ENCODE measurements at places on chromosomes 3 and 15.

- DNase-seq, result no peak
These were observed 31.8 kb downstream of the MYO5A start for GRCh38 chr15:52496776-52497470.

DNA sequence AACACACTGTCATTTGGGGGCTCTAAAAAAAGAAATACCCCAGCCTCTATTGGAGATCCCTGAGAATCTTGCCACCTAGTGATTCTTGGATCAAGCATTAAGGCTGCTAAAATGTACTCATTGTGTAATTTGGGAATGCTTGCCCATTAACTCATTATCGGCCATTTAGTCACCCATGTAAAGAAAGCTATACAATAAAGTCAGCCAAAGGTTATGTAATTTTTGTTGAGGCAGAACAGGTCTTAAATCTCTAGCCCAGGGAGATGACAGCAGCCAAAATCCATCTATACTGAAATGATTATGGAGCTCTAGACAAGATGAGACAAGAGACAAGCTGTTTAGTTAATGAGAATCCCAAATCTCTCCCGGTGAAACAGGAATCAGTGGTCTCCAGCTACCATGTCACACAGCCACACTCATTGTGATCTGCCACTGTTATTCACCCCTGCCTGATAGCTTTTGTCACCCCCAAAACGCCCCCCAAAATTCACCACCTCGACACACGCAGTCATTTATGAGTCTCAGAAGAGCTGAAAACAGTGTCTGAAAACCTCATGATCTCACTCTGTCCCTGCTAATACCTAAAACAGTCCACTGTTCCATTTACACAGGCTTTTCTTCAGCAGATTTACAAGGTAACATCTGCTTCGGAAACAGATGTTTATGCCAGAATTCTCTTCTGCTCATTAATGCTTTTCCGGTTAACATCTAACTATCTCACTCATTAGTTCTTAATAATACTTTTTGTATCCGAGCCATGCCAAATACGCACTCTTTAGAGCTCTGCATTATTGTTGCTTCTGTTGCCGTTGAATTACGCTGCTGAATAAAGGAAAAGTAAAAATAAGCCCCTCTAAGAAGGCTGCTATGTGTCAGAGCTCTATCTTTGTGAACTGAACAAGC, 138.5 kb downstream of the RORA start:
- DNase-seq, result no peak

DNA sequence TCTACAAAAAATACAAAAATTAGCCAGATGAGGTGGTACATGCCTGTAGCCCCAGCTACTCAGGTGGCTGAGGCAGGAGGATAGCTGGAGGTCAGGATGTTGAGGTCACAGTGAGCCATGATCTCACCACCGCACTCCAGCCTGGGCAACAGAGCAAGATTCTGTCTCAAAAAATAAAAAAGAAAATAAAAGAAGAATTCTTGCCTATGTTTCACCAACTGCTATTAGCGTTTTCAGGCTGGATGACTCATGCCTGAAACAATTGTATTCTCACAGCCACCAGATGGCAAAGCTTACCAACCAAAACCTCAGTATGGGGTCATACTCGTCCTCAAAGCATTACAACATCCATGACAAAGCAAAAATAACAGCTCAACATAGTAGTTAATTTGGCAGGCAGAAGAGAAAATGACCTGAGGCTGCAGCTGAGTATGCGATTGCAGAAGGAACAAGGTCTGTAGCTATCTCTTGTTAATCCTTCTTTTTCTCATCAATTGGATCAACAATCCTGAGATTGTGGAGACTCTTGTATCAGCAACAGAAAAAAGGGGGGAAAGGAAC, 52.2 kb downstream of the TP53BP1 start:
- peak; percentile 88 for DNase-seq

GRCh38 chr3:16992198-16992597, 107.4 kb downstream of the PLCL2 start:
- no peak for DNase-seq

- no peak for DNase-seq
These were observed 28.6 kb downstream of the SLC27A2 start for GRCh38 chr15:50210462-50211157.

- DNase-seq, result no peak
These were observed 10.7 kb downstream of the SCG5 start for GRCh38 chr15:32652178-32652577.

- no peak for DNase-seq
These were observed 262.1 kb downstream of the IL20RB start for GRCh38 chr3:137219801-137220445.

Data from HL-60 (cell line).